ENCODE measurements at places on chromosomes 2 and 18.

DNA sequence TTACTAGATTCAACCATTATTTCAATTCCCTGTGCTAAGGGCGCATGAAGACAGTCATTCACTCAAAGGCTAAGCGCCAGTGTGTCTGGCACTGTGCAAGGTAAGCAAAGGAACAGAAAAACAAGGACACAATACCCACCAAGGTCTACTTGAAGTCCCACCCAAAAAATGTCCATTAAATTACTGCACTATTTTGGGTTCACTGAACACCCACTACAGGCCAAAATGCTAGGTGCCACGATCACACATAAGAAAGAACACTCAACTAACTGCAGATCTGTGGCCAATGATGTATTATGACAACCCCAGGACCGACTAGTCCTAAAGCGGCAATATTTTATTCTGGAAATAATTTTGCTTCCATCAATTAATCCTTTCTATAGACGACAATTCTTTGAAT is 1.8 kb downstream of the TMEM131 start:
- H3K36me3 ChIP-seq: peaks cover 6% of the 10 kb centered on the region
- peak overlapping the region; percentile 98 for H3K27ac ChIP-seq
- H3K27me3 ChIP-seq: no peaks in the 10 kb centered on the region
- peaks cover 39% of the 10 kb centered on the region for H3K4me1 ChIP-seq
- no peak for DNase-seq
- peak overlapping the region; percentile 96 for H3K4me3 ChIP-seq

DNA sequence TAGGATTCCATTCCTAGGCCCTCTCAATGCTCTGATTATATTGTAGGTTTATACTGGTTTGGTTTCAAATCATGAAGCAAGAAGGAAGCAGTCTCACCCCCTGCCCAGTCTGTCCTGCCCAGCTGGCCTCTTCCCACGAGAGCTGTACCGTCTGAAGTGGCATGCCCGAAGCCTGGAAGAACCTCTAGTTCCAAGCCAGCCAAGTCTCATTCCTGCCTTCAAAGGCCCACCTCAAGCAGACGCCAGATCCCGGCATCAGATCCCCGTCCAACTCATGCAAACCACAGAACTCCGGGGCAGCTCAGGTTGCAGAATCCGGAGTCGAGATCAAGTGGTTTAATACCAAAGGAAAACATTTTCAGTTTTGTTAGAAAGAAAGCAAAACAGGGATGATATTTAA is 234.4 kb downstream of the LPIN1 start:
- H3K27ac ChIP-seq: no peak overlapping the region
- H3K27me3 ChIP-seq: no peaks in the 10 kb centered on the region
- no peaks in the 10 kb centered on the region for H3K36me3 ChIP-seq
- no peak for DNase-seq
- peaks cover 6% of the 10 kb centered on the region for H3K4me1 ChIP-seq
- no peak overlapping the region for H3K4me3 ChIP-seq

- peaks cover 8% of the 10 kb centered on the region for H3K4me1 ChIP-seq
- DNase-seq: no peak
- H3K4me3 ChIP-seq: peak overlapping the region; percentile 79
- peaks cover 2% of the 10 kb centered on the region for H3K36me3 ChIP-seq
- no peak overlapping the region for H3K27ac ChIP-seq
These were observed 709 bp downstream of the RAB27B start for GRCh38 chr18:54828986-54829385.

DNA sequence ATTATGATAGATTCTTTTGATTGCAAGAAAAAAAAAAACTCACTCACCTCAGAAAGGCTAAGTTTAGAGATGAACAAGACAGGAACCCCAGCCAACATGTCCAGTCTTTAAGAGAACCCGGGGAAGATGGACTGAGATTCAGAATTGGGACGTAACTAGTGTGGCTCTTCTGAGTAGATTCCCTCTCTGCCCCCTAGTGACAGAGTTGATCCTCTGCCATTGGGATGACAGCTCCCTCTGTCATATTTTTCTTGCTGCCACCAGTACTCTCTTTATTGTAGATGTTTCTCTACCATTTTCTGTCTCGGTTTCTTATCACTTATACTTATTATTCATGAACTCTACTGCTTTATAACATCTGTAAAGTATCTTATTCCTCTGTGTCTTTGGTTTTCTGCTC is 77.7 kb downstream of the GULP1 start:
- no peak overlapping the region for H3K4me3 ChIP-seq
- no peaks in the 10 kb centered on the region for H3K27me3 ChIP-seq
- no peaks in the 10 kb centered on the region for H3K4me1 ChIP-seq
- no peak overlapping the region for H3K27ac ChIP-seq
- no peaks in the 10 kb centered on the region for H3K36me3 ChIP-seq

GRCh38 chr18:32877371-32877770 is 104.5 kb upstream of the KLHL14 start:
- no peak for DNase-seq
- no peaks in the 10 kb centered on the region for H3K27me3 ChIP-seq
- peaks cover 39% of the 10 kb centered on the region for H3K4me1 ChIP-seq
- H3K4me3 ChIP-seq: no peak overlapping the region

DNA sequence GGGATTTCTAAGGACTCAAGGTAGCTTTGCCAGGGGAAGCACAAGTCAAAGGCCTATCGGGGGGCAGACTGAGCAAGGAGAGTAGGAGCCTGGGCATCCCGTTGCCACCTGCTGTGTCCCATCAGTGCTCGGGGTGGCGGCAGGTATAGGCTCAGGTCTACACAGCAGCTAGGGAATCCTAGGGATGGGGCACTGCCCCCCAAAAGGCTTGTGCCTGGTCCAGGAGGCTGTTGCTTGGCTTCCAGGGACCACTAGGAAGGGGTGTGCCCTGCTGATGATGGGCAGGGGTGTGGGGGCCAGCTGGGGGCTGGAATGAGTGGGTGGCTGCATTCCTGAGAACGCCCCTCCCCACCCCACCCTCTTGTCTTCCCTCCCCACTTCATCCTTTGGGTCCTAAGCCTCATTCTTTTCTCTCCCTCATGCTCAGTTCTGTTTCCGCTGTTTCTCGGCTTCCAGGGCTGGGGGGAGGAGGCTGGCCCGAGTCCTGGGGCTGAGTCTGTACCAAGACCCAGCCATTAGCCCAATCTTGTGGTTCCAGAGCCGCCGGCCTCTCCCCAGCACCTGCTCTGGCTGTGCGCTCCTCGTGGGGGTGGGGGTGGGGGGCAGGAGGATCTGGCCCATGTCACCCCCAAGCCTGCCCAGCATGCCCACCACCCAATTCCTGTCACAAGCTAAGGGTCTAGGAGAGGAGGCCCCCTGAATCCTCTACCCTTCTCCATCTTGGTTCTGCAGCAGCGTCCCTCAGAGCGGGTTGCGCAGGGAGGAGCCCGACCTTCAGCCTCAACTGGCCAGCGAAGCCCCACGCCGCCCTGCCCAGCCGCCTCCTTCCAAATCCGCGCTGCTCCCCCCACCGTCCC is 12.8 kb downstream of the SPEG start:
- H3K4me1 ChIP-seq: peaks cover 5% of the 10 kb centered on the region
- H3K27me3 ChIP-seq: peaks cover 34% of the 10 kb centered on the region
- H3K36me3 ChIP-seq: no peaks in the 10 kb centered on the region
- DNase-seq: no peak
- H3K27ac ChIP-seq: no peak overlapping the region

DNA sequence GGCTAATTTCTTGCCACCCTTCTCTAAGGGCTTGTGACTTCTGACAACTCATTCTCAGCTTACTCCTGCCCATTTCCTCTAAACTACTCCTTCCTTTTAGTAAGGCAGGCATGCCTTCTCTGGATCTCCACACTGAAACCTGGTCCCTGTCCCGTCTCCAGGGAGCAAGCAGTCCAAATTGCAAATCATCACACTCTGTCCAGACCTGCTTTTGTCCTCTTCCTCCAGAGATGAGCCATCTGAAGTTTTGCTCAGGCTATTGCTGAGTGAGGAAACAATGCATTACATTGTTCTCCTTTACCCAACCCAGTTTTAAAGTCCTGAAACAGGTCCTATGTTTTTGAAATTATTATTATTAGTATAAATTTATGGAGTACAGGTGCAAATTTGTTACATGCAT is 57.3 kb downstream of the ARHGAP25 start:
- DNase-seq: no peak
- H3K4me1 ChIP-seq: peaks cover 61% of the 10 kb centered on the region
- peaks cover 48% of the 10 kb centered on the region for H3K36me3 ChIP-seq
- no peaks in the 10 kb centered on the region for H3K27me3 ChIP-seq
- H3K4me3 ChIP-seq: peak overlapping the region; percentile 68

DNA sequence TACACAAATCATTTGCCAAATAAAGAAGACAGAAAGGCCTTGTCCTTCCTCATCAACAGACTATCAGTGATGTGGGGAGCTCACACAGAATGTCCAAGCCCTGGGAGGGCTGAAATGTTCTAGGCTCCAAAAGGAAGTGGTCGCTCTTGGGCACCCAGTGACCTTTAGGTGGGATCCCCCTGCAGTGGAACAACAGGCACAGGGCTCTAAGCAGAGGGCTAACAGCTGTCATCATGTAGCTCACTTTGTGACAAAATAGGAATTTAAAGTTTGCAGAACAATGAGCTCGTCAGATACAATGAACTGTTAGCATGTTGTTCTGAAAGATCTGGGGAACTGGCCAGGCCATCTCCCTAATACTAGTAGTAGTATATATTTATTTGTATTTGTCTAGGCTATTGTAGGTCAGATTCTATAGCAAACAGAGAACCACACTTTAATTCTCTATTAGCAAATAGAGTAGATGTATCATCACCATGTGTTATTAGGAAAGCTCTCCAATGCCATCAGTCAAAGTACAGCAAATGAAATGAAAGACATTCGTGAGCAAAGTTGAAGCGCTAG is 151.5 kb upstream of the MAP3K20 start:
- H3K27me3 ChIP-seq: peaks cover 17% of the 10 kb centered on the region
- no peak overlapping the region for H3K27ac ChIP-seq
- no peak for DNase-seq
- H3K4me1 ChIP-seq: peaks cover 3% of the 10 kb centered on the region
- no peaks in the 10 kb centered on the region for H3K36me3 ChIP-seq
- H3K4me3 ChIP-seq: no peak overlapping the region

- H3K27ac ChIP-seq: no peak overlapping the region
- no peaks in the 10 kb centered on the region for H3K4me1 ChIP-seq
- H3K4me3 ChIP-seq: no peak overlapping the region
- H3K27me3 ChIP-seq: no peaks in the 10 kb centered on the region
These were observed 108.2 kb upstream of the CAPN13 start for GRCh38 chr2:30915486-30915885.

GRCh38 chr18:27763936-27764335 is 413.0 kb downstream of the CDH2 start:
- no peak overlapping the region for H3K4me3 ChIP-seq
- H3K27me3 ChIP-seq: no peaks in the 10 kb centered on the region
- no peaks in the 10 kb centered on the region for H3K4me1 ChIP-seq

DNA sequence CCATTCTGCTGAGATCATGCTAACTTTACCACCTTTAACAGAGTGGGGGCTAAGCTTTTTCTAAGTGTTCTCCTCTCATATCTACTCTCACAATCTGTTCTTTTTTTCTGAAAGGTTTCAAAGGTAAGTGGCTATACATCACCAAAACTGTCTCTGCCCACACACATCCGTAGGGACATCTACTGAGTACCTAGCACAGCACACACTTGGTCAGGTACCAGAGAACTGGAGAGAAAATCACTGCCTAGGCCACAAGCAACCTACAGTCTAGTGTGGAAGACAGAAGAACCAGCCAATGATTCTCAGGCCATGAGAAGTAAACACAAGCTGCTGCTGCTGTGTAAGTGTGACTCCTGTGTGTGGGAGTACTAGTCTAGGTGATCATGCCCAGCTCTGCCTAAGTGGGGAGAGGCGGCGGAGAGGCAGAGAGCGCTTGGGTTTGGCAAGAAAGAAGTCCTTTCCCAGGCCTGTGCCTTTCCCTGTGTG is 176.1 kb upstream of the ZFP36L2 start:
- H3K36me3 ChIP-seq: peaks cover 14% of the 10 kb centered on the region
- H3K4me3 ChIP-seq: no peak overlapping the region
- H3K27me3 ChIP-seq: no peaks in the 10 kb centered on the region
- peak overlapping the region; percentile 78 for H3K27ac ChIP-seq
- DNase-seq: no peak

DNA sequence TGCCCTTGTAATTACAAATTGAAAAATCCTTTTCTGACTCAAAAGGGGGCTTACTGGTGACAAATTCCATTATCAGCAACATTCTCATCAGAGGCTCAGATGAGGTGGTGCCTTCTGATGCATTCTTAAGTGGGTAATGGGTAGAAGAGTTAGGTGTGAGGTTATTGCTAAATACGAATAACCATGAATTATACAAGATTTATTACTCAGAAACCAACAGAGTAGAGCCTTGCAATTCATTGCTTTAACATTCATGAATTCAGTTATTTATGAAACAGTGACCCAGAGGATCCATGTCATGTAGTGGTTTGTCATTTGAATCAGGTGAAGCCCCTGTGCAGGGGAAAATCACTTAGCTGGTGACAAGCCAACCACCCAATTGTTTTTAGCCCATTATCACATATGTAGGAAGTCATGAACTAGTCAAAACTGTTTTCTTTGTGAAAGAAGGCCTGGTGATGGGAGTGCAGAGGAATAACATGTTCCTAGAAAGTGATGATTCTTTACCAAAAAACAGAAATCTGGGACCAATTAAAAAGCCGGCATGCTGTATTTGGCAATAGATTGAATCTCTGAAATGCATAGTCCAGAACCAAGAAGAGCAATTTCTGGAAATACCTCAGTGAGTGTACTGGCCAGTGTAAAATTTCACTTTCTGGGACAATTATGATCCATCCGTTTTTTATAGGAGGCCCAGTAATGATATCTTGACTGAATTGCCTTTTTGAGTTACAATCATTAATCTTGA is 70.2 kb downstream of the CRIM1 start:
- H3K36me3 ChIP-seq: no peaks in the 10 kb centered on the region
- H3K27ac ChIP-seq: no peak overlapping the region
- no peaks in the 10 kb centered on the region for H3K4me1 ChIP-seq
- no peak overlapping the region for H3K4me3 ChIP-seq
- no peak for DNase-seq

GRCh38 chr18:52963481-52963880 is 623.5 kb downstream of the DCC start:
- no peaks in the 10 kb centered on the region for H3K4me1 ChIP-seq
- no peak overlapping the region for H3K4me3 ChIP-seq
- H3K27ac ChIP-seq: no peak overlapping the region
- DNase-seq: no peak
- H3K27me3 ChIP-seq: no peaks in the 10 kb centered on the region

- peaks cover 43% of the 10 kb centered on the region for H3K4me1 ChIP-seq
- H3K36me3 ChIP-seq: no peaks in the 10 kb centered on the region
- no peaks in the 10 kb centered on the region for H3K27me3 ChIP-seq
- no peak overlapping the region for H3K27ac ChIP-seq
These were observed 102.3 kb downstream of the ZFP36L2 start for GRCh38 chr2:43123981-43124686.

GRCh38 chr2:130261970-130262760 is 63.9 kb upstream of the TUBA3E start:
- H3K36me3 ChIP-seq: no peaks in the 10 kb centered on the region
- H3K27ac ChIP-seq: no peak overlapping the region
- no peak overlapping the region for H3K4me3 ChIP-seq
- H3K4me1 ChIP-seq: no peaks in the 10 kb centered on the region
- no peak for DNase-seq
- H3K27me3 ChIP-seq: peaks cover 15% of the 10 kb centered on the region

DNA sequence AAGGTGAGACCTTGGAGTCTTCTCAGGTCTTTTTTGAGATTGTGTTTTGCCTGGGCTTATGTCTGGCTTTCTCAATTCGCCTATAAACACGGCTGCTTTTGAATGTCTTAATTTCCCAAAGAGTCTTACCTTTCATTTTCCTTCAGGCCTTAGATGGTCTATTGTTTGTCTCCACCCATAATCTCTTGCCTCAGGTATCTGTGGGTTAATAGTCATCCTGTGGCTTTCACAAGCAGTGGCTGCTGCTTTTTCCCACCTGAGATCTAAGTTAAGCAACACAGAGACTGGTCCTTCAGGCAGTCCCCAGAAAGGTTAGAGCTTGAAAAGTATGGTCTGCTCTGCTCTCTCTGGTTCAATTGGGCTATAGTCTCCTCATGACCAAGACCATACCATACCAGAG is 275.3 kb downstream of the INSIG2 start:
- H3K36me3 ChIP-seq: no peaks in the 10 kb centered on the region
- no peak overlapping the region for H3K4me3 ChIP-seq
- peaks cover 4% of the 10 kb centered on the region for H3K27me3 ChIP-seq
- DNase-seq: no peak
- no peak overlapping the region for H3K27ac ChIP-seq
- no peaks in the 10 kb centered on the region for H3K4me1 ChIP-seq

All from memory B cell (primary cell).